ENCODE measurements at places on chromosomes 1 and 21.

DNA sequence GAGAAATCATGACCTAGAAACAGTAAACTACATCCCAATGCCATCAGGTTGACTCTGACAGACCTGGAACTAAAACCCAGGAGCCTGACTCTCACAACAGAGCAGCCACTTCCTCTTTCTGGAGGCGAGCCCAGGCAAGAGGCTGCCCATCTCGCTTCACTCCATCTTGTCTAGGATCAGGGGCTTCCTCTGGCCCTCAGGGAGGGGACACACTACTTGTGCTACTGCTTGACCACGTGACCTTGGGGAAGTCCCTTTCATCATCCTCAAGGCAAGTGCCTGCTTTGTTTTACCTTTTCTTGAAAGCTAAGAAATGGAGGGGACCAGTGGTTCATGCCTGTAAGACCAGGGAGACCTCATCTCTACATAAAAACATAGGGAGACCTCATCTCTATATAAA, 2.6 kb upstream of the TENT5B start:
- DNase-seq: no peak

DNA sequence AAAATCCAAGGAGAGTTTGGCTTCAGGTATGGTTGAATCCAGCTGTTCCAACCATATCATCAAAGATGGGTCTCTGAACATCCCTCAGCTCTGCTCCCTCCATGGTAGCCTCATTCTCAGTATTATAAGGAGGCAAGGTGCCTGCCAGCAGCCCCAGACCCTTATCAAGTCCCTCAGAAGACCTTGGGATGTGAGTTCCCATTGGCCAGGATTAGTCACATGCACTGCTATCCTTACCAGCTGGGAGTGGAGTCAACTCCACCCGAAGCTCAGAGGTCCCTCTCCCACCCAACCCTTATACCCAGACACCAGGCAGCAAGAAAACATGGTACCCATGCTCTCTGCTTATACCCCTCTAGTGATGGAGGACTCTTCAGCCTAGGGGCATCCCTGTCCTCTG, 153.7 kb upstream of the ZBTB40 start:
- DNase-seq: no peak

- no peak for DNase-seq
Observed at GRCh38 chr1:6972399-6972798, 187.1 kb downstream of the CAMTA1 start.

GRCh38 chr1:228219962-228220780, 12.3 kb downstream of the OBSCN start:
- no peak for DNase-seq

- DNase-seq: no peak
Observed at GRCh38 chr1:194485432-194485831, 1299.0 kb upstream of the B3GALT2 start.

GRCh38 chr1:19260211-19261138, 8.9 kb downstream of the MRTO4 start:
- DNase-seq: peak; percentile 56

GRCh38 chr1:165416876-165417275, 28.1 kb downstream of the RXRG start:
- no peak for DNase-seq

DNA sequence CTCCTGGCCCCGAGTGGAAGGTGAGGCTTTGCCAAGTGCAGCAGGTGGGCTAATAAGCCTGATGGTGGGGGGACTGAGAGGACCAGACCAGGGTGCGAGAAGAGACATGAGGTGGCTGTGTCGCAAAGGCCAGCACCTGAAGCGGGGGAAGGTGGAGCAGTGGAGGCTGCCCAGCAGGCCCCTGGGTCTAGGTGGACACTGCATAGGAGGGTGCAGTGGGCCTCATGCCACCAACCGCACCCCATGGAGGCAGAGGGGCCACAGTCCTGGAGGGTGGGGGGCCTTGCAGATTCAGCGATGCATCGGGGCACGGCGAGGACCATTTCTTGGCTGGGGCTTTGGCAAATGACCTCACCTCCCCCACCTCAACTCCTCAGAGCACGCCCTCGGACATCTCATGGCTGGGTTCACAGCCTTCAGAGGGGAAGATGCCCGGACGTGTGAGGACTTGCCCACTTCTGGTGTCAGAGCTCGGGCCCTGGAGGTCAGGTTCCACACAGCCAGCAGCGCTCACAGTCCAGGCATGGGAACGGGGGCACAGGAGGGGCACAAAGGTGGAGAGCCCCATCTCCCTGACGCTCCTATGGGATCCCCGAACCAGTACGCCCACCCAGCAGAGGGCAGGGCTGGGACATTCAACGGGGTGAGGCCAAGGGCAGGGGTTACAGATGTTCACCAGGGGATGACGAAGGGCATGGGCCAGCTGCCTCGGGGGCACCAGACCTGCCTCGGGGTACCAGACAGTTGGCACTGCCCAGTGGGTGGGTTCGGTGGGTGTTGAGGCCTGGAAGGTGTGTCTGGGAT, 35.4 kb downstream of the UBE2G2 start:
- DNase-seq: no peak

GRCh38 chr1:95561346-95561745, 327.3 kb downstream of the RWDD3 start:
- no peak for DNase-seq

GRCh38 chr21:38864964-38865363, 59.2 kb downstream of the ETS2 start:
- DNase-seq: no peak

DNA sequence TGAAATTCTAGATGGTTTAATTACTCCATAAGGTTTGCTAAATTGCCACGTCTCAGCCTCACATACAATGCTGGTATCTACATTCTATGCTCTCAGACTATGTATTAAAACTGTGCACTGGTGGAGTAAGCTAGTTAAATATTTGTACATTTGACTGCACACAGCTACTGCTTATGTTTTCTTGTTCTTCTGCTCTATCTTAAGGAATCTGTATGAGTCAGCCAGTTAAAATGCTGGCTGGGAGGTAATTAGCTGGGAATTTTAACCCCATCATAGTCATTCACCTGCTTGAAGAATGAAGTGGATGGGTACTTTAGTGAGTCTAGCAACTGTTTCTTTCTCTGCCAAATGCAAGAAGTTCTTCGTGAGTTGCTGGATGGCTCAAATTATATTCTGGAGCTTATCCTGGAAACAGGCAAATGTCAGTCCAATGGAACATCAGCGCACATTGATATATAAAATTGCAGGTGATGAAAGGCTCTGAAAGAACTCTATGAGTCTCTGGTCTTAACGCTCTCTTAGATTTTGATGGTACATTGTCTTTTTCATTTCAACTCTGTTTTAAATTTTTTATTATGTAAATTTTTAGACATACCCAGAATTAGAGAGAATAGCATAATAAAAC, 83.4 kb downstream of the BACH1 start:
- peak; percentile 37 for DNase-seq

DNA sequence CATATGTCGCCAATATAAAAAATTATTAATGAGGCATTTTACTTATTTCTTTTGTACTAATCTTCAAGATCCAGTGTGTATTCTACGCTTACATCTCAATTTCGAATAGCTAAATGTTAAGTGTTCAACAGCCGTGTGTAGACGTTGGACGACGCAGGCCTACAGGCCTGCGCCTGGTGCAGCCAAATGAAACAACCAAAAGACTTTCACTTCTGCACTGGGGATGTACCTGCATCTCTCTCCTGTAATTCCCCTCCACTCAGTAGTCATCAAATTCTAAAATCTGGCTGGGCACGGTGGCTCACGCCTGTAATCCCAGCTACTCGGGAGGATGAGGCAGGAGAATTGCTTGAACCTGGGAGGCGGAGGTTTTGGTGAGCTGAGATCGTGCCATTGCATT, 76.8 kb upstream of the HNRNPU start:
- no peak for DNase-seq

DNA sequence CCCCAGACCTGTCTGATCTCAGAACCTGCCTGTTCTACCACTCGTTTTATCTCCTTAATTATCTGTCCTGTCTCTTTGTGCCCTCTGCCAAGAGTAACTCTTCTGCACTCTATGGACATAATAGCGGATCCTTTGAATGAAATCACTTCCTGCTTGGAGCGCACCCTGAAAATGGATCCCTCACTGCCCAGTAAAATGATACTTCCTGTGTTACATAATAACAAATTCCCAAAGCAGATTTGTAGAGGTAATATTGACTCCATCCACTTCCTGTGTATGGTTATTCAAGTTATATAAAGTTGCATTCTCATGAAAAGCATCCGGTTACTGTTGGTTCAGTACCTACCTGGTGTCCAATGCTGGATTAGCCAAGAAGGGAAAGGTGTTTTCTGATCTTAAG, 246.0 kb downstream of the TRABD2B start:
- DNase-seq: no peak

- DNase-seq: no peak
Observed at GRCh38 chr21:35965699-35966098, 94.6 kb downstream of the SETD4 start.

- no peak for DNase-seq
Observed at GRCh38 chr21:42445311-42445710, 41.6 kb downstream of the UBASH3A start.

DNA sequence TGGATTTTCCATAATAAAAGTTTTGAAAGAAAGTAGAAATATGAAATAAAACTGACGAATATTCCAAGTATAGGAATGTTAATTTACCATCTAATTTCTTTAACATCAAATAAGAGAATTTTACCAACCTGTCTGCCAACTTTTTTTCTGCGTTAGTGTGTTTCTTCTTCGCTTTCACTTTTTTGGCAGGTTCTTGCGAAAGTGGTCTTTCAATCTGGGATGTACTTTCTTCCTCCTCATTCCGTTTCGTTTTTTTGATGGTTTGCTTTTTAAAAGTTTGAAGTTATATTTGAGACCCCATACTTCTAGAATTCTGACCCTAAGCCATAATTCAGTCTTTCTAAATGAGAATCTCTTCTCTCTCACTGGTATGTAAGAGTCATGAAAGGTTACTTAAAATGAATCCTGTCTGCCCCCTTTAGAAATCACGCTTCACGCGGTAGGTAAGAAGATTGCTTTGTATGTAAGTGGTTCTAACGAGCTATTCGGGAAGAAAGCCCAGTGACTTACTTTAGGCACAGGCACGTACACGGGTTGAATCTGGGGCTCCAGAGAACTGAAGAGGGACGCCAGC, 580 bp downstream of the RBM34 start:
- peak; percentile 69 for DNase-seq

DNA sequence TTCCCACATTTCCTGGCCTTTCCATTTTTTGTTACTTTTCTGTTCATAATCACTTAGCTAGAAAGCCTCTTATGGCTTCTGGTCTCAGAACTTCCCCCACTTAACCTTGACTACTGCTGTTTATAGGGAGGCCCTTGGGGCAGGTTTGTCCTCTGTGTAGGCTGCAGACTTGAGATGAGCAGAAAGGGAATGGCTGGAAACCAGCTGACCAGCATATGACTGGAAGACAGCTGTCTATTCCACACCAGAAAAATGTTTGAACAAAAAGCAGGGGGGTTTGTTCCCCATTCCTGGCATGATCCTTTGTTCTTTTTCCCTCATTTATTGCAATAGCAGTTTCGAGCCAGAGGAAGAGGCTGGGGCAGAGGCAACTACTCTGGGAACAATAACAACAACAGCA, 4.9 kb upstream of the SH3D21 start:
- no peak for DNase-seq

GRCh38 chr1:161945306-161946060, 78.2 kb downstream of the OLFML2B start:
- DNase-seq: no peak

DNA sequence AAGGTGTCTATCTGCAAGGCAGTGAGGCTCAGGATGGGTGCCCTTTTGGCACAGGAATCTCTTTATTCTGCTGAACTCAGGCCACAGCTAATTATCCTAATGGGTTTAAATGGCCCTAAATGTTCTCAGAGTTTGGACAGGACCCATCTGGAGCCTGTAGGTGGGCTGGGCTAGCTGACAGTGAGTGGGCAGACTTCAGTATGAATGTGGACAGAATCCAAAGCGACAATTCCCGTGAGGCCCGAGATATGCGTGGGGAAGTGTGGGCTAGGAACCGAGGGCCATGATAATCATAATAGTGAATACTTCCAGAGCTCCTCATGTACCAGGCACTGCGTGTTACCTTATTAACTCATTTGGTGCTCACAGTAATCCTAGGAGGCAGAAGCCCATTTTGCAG, 165.3 kb downstream of the GRIK3 start:
- DNase-seq: no peak

- no peak for DNase-seq
Observed at GRCh38 chr1:201397675-201398074, 1.4 kb downstream of the LAD1 start.

GRCh38 chr1:59238333-59238934, 58.5 kb upstream of the FGGY start:
- DNase-seq: no peak

DNA sequence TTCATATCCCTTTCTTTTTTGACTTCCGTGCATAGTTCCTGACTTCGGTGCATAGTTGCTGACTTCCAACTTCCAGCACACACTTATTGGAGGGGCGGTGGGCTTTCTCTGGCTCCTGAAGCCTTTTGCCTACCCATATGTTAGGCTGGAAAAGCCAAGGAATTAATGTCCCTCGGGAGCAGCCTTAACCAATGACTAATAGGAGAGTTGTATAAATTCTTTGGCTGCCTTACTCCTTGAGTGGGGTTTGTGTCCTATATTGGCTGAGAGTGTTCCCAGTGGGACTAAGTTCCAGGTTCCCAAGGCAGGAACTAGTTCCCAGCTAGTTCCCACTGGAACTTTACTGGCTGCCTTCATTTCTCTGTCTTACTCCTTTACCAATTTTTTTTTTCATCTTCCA, 105.7 kb downstream of the ZNF326 start:
- DNase-seq: no peak

DNA sequence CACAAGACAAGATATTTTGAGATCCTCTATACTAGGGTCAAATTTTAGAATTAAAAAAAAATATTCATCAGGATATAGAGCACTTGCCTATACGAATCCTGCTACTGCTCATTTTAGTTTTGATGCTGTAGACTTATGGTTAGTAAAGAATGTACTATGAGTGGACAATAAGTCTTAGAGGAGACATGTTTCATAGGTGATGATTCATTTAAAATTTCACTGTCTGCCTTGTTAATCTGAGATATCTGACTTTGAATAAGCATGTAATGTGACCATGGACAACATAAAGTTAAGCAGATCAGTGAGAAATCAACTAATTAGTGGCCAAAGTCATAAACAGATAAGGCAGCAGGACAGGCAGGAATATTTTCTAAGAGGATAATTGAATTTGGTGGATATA, 106.8 kb upstream of the HP1BP3 start:
- DNase-seq: no peak

GRCh38 chr1:99579691-99580172, 66.2 kb upstream of the PALMD start:
- no peak for DNase-seq

GRCh38 chr1:241888232-241888631, 40.2 kb downstream of the EXO1 start:
- peak; percentile 48 for DNase-seq

GRCh38 chr1:84634536-84635205, 55.6 kb downstream of the SSX2IP start:
- DNase-seq: no peak

DNA sequence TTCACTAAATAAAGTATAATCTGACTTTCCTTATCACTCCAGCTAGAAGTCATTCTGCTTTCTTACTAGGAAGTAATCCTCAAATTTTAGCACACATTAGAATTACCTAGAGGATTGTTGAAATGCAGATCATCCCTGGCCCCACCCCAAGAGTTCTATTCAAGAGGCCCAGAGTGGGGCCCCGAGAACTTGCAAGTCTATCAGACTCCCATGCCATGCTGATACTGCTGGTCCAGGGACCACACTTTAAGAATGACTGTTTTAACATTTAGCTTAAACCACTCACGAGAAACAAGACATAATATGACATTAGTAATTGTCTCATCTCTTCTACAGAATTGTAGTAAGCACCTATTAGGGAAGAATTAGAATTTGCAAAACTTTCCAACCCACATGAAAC, 7.7 kb upstream of the SYNJ1 start:
- no peak for DNase-seq
